ENCODE measurements at places on chromosomes 4 and X.

DNA sequence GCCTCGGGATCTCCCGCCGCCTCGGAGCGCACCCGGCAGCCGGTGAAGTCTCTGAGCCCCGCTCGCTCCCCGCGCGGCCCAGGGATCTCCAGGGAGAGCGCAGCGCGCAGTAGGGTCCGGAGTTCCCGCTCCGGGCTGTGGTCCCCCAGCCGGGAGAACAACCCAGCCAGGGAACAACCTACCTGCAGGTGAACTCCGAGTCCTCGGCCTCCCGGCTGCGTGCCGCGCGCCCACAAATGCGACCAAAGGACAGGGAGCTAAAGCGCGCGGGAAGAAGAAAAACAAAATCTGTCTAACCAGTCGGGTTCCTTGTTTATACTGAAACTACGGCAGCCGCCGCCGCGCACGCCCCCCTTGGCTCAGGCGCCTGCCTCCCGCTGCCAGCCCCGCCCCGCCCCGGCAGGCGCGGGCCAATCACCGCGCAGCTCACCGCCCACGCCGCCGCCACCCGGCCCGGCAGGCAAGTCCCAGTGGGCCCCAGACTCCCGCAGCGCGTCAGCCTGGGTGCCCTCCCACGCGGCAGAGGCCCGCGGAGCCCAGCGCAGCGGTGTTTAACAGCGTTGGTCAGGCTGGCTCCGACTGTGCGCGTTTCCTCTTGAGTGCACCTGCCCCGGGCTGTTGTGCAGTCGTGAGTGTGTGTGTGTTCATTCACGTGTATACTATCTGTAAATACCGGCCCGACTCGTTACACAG lies at the start of gene RASGEF1B:
RASGEF1B (minus strand) TSS at position 320 of the 693 bp plus-strand sequence. CDS start 12,399 bp downstream, outside the sequence.
- DNase-seq: peak; percentile 98

- no peak for DNase-seq
Measured at GRCh38 chr4:20326977-20327376, 75.3 kb downstream of the SLIT2 start.

- DNase-seq: peak; percentile 47
Measured at GRCh38 chr4:164731827-164732474, 22.0 kb upstream of the SMIM31 start.

DNA sequence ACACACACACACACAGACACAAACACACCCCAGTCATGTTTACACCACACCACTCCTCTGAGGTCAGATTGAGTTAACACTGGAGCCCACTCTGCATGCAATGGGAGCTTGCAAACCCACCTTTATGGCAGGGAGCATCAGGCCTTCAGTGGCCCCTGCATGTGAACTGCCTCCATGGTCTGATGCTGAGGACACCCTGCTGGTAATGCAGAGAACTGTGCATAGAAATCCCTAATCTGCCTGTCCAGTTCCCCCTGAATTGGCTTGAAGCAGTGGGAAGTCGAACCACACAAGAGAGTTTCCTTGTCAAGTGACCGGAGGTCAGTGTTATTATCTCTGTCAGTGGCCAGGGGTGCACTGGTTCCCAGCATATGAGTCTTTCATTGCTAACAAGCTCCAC lies 59.8 kb downstream of the ANOS1 start:
- no peak for DNase-seq

GRCh38 chr4:18690291-18690955 lies 668.9 kb upstream of the LCORL start:
- DNase-seq: no peak
